Umbilical cord (tissue), 2 donors: ENCODE measurements at places on chromosomes 5 and 9. TPM values are rescaled to one million over a fixed set of nuclear protein-coding genes. Genes with fewer than 3 reads are reported as not detected.
A peak's percentile ranks its signal among the peaks of the same experiment; 100 is the strongest.

NDUFS4 gene
- total RNA-seq: 71.3 TPM

ANKDD1B gene
- 6.0 TPM for total RNA-seq

DNA sequence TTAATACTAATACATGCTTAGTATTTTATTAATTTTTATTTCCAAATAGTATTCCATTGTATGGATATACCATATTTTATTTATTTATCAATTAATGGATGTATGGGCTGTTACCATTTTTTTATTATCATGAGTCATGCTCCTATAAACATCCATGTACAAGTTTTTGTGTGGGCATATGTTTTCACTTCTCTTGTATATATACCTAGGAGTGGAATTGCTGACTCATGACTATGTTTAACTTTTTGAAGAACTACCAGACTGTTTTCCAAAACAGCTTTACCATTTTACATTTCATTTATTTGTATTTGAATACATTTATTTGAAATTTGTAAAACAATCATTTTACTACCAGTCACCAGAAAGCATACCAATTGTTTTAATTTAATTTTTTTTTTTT is 14.1 kb upstream of the LRRC19 start:
- DNase-seq: no peak

DNA sequence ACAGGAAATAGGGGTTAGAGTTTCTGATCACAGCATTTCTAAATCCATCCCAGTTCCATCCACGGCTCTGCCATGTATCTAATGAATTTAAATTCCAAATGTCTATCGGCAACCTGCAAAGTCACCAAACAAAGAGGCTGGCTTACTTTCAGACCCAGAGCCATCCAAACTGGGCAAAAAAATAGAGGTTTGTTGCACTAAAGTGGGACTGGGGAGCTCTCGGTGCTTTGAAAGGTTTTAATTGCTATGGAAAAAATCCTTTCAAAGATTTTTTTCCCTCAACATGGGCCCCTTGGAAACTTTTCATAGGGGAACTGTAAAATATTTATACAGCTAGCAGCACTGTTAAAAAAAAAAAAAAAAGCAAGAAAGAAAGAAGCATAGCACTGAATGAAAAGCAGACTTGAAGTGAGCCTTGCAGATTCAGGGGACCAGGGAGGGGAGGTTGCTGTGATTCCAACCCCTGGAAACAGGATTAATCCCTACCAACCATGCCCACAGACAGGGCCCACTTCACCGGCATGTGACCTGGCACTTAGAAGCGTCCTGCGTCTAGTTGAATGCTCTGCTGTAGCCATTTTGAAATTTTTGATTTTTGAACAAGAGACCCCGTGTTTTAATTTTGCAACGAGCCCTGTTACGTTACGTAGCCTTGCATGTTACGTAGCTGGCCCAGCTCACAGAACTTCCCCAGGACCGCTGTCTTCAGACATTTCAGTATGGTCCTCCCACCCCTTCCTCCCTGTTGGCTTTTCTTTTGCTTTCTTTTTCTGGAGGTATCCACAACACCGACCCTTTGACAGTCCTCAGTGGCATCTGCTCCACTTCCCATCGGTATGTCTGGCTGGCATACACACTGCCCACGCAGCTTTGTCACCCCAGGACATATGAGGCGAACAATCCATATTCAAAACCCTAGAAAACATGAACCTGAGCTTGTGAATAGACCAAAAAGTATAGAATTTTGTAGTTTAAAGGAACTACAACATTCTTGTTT is 105.3 kb upstream of the NFIB start:
- peak; percentile 78 for DNase-seq

GRCh38 chr5:14440582-14441431 is 140.8 kb upstream of the OTULINL start:
- DNase-seq: peak; percentile 96

SOX30 gene
- 6.3 TPM for total RNA-seq

- no peak for DNase-seq
Measured at GRCh38 chr9:72454871-72455491, 66.4 kb upstream of the TMC1 start.

GDA gene
- 6.0 TPM for total RNA-seq

PROB1 gene
- total RNA-seq: 2.4 TPM
